ENCODE measurements at places on chromosomes 12 and 14. TPM values are rescaled to one million over a fixed set of nuclear protein-coding genes. Genes with fewer than 3 reads are reported as not detected.

- no peak overlapping the region for H3K27ac ChIP-seq
- peaks cover 3% of the 10 kb centered on the region for H3K4me1 ChIP-seq
- H3K27me3 ChIP-seq = no peaks in the 10 kb centered on the region
- DNase-seq = no peak
- H3K4me3 ChIP-seq = no peak overlapping the region
Measured at GRCh38 chr14:89379006-89379405, 38.0 kb downstream of the FOXN3 start.

- no peak for DNase-seq
- H3K4me3 ChIP-seq = no peak overlapping the region
- H3K27ac ChIP-seq = no peak overlapping the region
- H3K4me1 ChIP-seq = no peaks in the 10 kb centered on the region
- peaks cover 4% of the 10 kb centered on the region for H3K36me3 ChIP-seq
- no peaks in the 10 kb centered on the region for H3K27me3 ChIP-seq
Measured at GRCh38 chr12:95131589-95132340, 58.3 kb upstream of the NR2C1 start.

The PRIMA1 gene
- total RNA-seq = not detected

The OR6C76 gene
- total RNA-seq = not detected

DNA sequence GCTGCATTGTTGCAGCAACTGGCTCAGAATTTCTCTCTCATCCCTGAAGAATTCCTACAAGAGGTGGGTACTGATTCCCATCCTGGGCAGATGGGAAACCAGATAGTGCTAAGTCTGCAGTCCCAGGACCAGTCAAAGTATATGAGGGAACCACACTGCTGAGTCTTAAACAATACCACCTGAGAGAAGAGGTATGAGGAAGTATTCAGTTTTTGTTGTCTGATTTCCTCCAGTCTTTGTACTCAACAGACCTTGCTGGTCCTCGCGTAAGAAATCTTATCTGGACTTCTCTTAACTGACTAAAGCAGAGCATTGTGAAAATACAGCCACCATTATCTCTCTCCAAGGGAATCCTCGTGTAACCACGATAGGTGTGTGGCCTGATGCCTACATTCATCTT is 3.6 kb upstream of the EDDM3A start:
- no peak overlapping the region for H3K27ac ChIP-seq
- H3K27me3 ChIP-seq = no peaks in the 10 kb centered on the region
- no peaks in the 10 kb centered on the region for H3K4me1 ChIP-seq
- DNase-seq = no peak
- no peak overlapping the region for H3K4me3 ChIP-seq

DNA sequence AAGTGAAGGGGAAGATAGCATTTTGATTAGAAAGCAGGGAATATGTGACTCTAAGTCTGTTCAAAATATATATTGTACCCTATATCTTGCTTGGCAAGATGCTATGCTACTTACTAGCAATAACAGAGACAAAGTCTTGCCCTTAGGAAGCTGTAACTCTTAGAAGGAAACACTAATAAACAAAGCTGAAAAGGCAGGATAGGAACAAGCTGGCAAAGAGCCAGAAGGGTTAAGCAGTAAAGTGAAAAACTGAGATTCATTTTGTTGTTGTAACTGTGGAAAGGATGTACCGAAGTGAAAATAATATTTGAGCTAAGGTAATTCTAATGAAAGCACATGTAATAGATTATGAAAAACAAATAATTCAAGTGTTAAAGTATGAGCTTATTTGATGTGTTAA is 527.1 kb upstream of the FLRT2 start:
- DNase-seq = no peak
- no peaks in the 10 kb centered on the region for H3K4me1 ChIP-seq
- H3K4me3 ChIP-seq = no peak overlapping the region
- no peaks in the 10 kb centered on the region for H3K27me3 ChIP-seq
- H3K36me3 ChIP-seq = no peaks in the 10 kb centered on the region

GRCh38 chr14:96928779-96929380 is 131.7 kb downstream of the VRK1 start:
- no peak overlapping the region for H3K27ac ChIP-seq
- H3K4me1 ChIP-seq = no peaks in the 10 kb centered on the region
- no peaks in the 10 kb centered on the region for H3K27me3 ChIP-seq

- H3K36me3 ChIP-seq = no peaks in the 10 kb centered on the region
- no peaks in the 10 kb centered on the region for H3K27me3 ChIP-seq
- H3K4me3 ChIP-seq = no peak overlapping the region
- H3K4me1 ChIP-seq = peaks cover 7% of the 10 kb centered on the region
- H3K27ac ChIP-seq = no peak overlapping the region
Measured at GRCh38 chr12:14691560-14691959, 4.8 kb downstream of the GUCY2C start.

DNA sequence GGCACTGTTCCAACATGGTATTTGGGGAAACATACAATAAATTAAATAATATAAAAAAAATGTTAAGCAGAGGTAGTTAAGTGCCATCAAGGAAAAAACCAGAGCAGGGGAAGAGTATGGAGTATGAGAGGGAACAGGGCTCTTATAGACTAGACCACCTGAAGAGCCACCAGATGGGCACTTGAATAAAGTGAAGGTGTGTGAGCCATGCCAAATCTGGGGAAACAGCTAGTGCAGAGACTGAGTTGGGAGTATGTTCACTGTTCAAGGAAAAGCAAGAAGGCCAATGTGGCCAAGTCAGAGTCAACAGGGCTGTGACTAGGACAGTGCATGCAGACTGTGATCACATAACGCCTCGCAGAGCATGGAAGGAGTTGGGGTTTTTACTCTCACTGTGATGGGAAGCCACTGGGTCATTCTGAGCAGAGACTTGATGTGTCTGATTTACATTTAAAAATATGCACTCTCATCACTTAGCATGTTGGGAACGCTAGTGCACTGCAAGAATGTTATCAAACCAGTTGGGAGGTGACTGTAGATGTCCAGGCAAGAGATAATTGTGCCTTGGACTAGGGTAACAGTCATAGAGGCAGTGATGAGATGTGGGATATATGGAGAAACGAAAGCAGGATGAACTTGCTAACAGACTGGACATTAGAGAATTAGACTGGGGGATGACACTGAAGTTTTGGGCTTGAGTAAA is 25.6 kb downstream of the NDUFA12 start:
- H3K27ac ChIP-seq = no peak overlapping the region
- H3K36me3 ChIP-seq = peaks cover 3% of the 10 kb centered on the region
- H3K4me1 ChIP-seq = peaks cover 7% of the 10 kb centered on the region
- H3K4me3 ChIP-seq = no peak overlapping the region
- DNase-seq = no peak

DNA sequence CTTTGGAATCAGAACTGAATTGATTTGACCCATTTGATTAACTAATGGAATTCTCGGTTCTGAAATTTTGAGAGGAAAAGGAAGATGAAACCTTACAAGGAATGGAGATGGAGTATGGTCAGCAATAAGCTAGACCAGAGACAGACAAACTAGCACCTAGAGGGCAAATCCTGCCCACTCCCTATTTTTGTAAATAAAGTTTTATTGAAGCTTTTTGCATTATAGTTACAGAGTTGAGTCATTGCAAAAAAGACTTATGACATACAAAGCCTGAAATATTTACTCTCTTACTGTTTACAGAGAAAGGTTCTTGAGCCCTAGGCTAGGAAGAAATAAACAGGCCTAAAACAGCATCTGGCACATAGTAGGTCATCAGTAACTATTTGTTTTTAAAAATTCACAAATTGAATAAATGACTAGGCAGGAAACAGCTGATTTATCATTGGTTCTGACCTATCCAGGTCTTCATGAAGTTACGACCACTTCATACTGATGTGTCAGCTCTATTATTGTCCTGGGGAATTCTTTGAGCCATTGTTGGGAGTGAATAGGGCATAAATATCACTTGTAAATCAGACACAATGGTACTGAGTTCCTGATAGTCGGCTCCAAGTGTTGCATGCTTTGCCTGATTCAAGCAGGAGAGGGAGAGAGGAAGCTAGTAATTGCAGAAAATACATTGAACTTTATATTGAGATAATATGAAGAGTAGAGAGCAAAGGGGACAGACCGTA is 14.6 kb upstream of the STAB2 start:
- H3K4me1 ChIP-seq = no peaks in the 10 kb centered on the region
- H3K27me3 ChIP-seq = no peaks in the 10 kb centered on the region
- no peak overlapping the region for H3K4me3 ChIP-seq
- no peak for DNase-seq
- H3K36me3 ChIP-seq = no peaks in the 10 kb centered on the region

GRCh38 chr12:75364919-75365318 is 26.0 kb upstream of the GLIPR1L2 start:
- DNase-seq = peak; percentile 95
- peaks cover 32% of the 10 kb centered on the region for H3K4me1 ChIP-seq
- no peaks in the 10 kb centered on the region for H3K36me3 ChIP-seq
- H3K27me3 ChIP-seq = no peaks in the 10 kb centered on the region

DNA sequence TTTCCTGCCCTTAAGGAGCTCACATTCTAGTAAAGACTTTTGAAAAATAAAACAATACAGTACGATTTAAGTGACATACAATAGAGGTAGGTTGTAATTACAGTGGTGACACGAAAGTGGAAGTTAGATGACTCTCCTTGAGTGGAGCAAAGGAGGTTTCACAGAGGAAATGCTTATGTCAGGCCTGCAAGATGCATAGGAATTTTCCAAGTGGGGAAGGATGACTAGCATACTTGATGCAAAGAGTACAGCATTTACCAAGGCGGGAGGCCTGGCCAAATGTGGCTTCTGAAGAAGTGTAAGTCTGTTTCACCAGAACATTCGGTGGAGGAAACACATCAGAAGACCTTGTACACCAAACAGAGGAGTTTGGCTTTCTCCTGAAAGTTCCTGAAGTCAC is 55.2 kb downstream of the ERO1A start:
- no peaks in the 10 kb centered on the region for H3K27me3 ChIP-seq
- DNase-seq = no peak
- no peak overlapping the region for H3K27ac ChIP-seq
- H3K4me3 ChIP-seq = no peak overlapping the region

GRCh38 chr12:79521576-79521975 is 169.2 kb downstream of the PAWR start:
- H3K4me1 ChIP-seq = no peaks in the 10 kb centered on the region
- H3K27ac ChIP-seq = no peak overlapping the region
- no peak overlapping the region for H3K4me3 ChIP-seq
- no peaks in the 10 kb centered on the region for H3K27me3 ChIP-seq
- H3K36me3 ChIP-seq = no peaks in the 10 kb centered on the region

DNA sequence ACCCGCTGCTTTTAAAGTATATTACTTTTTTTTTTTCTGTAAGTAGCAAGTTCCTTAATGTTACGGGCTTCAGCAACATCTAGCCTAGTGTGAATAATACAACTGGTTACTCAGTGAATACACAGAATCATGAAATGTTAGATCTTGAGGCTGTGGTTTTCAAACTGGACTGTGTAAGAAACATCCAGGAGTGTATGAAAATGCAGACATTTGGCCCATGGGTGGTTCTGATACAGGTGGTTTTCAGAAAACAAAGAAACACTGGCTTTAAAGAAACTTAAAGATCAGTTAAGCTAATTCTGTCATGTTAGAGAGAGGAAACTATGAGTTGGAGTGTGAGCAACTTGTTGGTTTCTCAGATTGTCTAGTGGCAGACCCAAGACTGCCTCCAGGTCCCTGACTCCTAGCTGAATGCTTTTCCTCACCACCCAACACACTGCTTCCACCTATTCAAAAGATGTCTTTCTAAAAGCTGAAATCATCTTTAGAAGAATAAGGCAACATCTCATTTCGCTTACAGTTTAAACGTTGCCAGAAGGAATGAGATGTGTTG is 36.1 kb downstream of the TBC1D30 start:
- DNase-seq = no peak
- no peak overlapping the region for H3K27ac ChIP-seq
- no peaks in the 10 kb centered on the region for H3K27me3 ChIP-seq
- H3K4me1 ChIP-seq = no peaks in the 10 kb centered on the region
- no peaks in the 10 kb centered on the region for H3K36me3 ChIP-seq
- no peak overlapping the region for H3K4me3 ChIP-seq

GRCh38 chr12:19525274-19525673 is 86.0 kb downstream of the AEBP2 start:
- H3K27me3 ChIP-seq = no peaks in the 10 kb centered on the region
- no peak overlapping the region for H3K27ac ChIP-seq
- no peak for DNase-seq
- peaks cover 5% of the 10 kb centered on the region for H3K4me1 ChIP-seq
- H3K36me3 ChIP-seq = peaks cover 11% of the 10 kb centered on the region

DNA sequence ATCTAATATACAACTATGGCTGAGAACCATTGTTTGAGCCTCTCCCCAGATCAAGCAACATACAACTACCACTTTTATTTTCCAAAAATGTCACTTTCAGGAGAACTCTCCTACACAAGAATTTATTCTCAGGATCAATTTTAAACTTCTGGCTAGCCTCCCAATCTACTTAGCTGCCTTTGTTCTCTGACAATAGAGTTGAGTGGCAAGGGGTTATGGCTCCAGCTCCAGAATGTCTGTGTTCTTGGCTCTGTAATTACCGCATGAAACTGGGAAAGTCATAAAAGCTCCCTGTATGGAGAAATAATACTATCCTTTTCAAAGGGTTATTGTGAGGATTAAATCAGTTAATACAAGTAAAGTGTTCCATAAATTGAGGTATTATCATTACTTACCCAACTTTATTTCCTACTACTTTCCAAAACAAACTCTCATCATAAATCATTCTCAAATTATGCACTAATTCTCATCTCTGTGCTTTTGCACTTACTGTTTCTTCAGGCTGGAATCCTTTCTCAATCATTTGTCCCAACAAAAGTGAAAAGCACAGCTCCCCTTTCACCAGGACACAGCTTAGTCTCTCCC is 121.9 kb downstream of the GARIN6 start:
- H3K4me3 ChIP-seq = no peak overlapping the region
- no peaks in the 10 kb centered on the region for H3K36me3 ChIP-seq
- no peaks in the 10 kb centered on the region for H3K4me1 ChIP-seq
- no peaks in the 10 kb centered on the region for H3K27me3 ChIP-seq

DNA sequence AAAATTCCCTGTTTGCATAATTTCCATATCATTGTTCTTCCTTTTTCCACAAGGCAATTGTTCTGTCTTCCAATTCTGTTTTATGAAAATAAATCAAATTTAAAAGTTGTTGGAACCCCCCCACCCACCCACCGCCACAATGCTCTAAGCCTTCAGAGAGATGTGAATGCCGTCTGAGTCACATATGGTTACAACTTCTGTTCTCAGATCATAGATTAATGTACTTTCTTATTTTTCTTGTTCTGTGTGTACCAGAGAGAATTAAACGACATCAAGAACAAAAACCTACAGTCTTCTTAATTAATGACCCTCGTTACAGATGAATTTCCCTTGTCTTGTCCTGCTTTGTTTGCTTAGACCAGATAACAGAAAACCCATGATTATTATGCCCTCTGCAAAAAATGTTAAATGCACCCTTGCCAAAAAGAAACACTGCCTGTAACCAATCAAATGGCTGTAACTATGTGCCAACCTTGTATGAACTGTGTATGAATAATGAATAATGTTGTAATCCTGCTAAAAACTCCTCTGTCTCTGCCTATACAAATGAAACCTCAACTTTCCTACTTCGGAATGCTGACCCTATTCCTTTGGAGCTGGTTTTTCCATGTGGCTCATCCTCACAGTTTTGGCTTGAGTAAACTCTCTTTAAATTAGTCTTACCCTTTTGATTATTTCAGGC is 14.0 kb downstream of the OR6S1 start:
- no peaks in the 10 kb centered on the region for H3K4me1 ChIP-seq
- no peak overlapping the region for H3K27ac ChIP-seq
- DNase-seq = no peak
- H3K27me3 ChIP-seq = peaks cover 11% of the 10 kb centered on the region
- no peak overlapping the region for H3K4me3 ChIP-seq
- H3K36me3 ChIP-seq = no peaks in the 10 kb centered on the region

The GZMH gene
- total RNA-seq = not detected

Data from SJCRH30 (cell line).